ENCODE measurements at places on chromosomes 2 and 18.

- no peak for DNase-seq
Measured at GRCh38 chr2:189885368-189885767, 101.1 kb downstream of the PMS1 start.

DNA sequence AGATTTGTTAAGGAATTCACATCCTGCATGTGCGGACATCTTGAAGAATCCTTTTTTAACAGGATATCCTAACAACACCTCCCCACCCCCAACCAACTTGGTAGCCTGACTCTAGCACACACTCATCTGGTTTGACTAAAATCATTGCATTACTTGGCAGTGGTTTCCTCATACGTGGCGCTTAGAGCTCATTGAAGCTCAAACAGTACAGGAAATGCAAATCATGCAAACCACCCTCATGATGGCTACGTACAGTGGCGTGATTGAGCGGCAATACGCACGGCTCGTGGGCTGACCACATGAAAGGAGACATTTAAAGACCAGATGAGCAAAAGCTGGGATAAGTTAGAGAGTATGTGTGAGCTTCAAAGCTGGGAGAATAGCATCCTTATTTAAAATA, 336.2 kb downstream of the ZEB2 start:
- DNase-seq, result peak; percentile 49

DNA sequence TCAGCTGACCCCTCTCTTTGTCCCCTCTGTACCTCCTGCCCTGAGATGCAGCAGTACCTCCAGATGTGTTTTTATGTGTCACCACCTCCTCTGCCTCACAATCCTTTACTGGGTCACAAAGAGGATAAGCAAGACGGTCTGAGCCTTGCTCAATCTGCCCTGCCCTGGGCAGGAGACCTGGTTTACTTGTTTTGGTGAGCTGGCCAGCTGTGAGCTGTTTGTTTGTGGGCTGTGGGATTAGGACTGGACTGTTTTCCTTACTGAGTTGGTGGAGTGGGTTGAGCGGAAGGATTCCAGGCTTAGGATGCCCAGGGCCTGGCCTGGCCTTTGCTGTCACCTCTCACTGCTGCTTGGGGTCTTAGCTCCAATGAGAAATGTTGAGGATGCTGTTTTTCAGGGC, 299.5 kb downstream of the SRBD1 start:
- no peak for DNase-seq

DNA sequence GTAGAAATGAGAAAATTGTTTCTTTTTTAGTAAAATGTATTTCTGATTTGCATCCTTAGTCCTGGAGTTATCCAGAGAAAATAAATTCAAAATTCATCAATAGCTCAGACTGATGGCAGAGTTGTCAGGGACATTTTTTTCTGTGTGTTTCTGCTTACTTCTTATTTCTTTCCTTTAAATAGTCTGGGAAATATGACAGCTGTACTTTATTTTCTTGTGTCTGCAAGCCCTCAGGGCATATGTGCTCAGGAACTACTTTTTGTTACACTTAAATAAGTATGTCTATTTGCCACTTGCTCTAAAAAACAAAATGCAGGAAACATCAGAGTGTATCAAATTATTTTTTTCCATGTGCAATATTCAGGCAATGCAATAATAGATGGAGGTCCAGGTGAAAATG, 126.8 kb upstream of the UNC80 start:
- DNase-seq, result no peak

DNA sequence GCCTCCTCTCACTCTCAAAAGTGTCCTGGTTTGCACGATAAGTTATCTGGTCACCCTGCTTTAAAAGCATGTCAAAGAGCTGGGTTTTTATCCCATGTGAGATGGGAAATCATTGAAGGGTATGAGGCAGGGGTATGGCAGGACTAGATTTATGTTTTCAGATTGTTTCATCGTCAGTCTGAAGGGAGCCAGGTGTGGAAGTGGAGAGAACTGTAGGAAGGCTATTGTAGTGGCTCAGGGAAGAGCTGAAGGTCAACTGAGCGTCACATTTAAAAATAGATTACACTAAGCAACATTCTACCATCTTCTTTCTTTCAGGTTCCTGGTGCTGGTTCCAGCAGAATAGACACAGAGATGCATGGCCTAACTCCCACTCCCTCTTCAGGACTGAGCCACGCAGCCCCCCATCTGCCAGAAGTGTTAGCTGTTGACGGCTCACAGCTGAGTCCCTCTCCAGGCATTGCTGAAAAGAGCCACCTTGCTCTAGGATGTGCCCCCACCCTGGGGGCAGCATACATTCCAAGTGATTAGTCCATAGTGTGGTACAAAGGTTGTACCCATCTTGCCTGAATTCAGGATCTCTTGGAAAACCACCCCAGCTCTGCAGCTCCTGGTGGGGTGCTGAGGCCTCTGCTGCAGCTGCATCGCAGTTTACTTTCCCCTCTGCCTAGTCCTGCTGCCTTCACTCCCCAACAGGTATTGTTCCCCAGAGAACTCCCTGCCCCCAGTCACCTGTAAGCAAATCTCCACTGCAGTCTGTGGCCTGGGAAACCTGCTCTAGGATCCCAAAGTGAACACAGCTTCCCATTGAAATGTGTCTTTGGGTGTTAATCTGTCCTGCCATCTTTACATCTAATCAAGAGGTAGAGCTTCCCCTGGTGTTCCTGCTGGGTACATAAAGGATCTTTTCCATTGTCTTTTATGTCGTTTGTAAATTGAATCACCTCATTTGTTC, 79.5 kb upstream of the KLF7 start:
- no peak for DNase-seq

DNA sequence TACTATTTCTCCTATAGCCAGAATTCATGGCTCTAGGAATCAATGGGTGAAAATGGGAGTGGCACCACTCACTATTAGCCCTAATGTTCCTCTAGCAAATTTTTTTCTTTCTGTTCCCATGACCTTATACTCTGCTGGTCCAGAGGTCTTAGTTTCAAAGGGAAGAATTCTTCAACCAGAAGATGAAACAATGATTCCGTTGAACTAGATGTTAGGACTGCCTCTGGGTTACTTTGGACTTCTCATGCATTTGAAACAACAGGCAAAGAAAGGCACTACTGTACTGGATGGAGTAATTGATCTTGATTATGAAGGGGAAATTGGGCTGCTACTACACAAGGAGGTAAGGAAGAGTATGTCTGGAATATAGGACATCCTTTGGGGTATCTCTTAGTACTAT, 18.6 kb upstream of the ADCYAP1 start:
- DNase-seq, result no peak

DNA sequence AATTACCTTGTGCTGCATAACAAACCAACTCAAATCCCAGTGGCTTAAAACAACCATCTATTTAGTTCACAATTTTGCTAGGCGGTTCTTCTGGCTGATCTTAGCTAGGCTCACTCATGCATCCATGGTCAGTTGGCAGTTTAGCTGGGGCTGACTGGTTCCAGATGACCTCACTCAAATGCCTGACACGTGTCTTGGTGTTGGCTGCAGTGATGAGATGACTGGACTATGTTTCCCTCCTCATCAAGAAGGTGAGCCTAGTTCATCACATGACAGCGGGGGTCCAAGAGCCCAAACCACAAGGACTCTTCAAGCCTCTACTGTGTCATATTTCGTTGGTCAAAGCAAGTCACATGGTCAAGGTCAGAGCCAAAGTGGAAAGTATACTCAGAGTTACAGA, 42.7 kb upstream of the ACTR3 start:
- no peak for DNase-seq

DNA sequence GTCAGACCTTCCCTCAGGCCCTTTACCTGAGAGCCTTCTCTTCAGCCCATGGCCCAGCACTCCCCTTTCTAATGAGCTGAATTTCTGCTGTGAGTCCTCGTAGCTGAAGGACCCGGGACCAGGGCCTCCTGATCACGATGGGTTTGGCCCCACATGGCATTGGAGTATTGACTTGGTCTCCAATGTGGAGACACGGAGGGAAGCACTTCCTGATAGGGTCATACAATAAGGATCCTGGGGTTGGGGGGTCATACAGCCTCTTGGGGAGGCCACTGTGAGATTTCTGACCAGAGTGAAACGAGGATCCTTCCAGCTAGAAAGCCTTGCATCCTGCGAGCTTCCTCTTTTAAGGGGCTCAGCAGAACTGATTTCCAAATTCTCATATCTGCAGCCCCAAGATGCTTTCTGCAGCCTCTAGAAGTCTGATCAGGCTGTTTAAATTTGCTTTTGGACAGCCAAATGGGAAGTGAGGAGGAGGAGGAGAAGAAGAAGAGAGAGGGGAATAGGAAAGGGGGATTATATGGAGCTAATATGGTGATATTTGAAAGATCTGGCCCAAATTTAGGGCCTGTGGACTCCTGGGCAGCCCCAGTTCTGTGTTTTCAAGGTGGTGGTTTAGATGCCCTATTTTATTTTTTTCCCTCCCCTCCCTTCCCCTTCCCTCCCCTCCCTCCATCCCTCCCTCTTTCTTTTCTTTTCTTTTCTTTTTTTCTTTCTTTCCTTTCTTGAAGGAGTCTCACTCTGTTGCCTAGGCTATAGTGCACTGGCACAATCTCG, 38.9 kb downstream of the RHOB start:
- no peak for DNase-seq

- DNase-seq, result no peak
Measured at GRCh38 chr2:177598326-177599138, 206.0 kb downstream of the AGPS start.

DNA sequence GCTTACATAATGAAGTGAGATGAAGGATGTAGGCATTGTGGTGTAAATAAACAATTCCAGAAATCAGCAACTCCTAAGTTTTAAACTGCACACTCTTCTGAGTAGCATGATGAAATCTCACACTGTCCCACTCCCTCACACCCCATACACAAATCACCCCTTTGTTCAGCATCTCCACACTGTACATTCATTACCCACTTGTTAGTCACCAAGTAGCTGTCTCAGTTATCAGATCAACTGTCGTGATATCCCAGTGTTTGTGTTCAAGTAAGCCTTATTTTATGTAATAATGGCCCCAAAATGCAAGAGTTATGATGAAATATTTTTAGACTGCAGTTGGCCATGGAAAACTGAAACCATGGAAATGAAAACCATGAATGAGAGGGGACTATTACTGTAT, 135.7 kb downstream of the GRB14 start:
- DNase-seq, result no peak

DNA sequence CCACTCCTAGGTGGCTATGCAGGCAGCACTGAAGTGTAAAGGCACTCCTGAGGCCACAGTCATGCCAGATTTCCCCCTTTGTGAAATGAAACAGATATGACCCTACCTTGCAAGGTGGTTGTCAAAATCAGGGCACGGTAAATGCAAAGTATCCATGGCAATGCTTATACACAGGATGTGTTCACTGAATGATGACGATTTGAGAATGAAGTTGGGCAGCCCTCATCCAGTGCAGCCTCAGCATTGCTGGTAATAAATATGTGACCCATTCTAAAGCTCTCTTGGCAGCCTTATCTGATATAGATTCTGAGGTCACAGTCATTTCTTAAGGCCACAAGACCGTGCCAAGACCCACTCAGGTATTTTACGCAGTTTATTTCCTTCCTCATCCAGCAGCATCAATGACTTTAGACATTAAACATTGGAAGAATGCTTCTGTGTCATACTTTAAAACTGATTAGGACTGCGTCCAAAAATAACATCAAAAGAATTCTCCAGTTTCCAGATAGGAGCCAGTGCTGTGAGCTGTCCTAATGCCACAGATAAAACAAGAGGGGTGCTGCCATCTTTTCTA, 125.5 kb upstream of the SERTAD2 start:
- no peak for DNase-seq

- no peak for DNase-seq
Measured at GRCh38 chr2:206488623-206489022, 45.3 kb downstream of the ADAM23 start.

DNA sequence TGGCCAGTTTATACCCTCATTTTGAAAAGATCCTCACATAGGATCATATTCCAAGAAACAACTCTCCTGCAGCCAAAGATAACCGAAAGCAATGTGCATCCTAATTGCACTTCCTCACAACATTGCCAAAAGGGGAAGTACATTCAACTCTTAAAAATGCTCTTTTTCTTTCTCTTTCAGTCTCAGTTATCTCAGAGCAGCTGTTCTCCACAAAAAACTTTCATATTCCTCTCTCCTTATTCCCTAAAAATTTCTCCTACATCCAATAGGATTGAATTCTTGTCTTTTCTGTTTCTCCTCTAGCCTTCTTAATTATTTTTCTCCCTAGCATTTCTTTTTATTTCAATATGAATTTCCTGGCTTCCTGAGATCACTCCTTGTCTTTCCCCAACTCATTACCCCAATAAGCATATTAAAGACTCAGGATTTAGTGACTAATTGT, 7.4 kb upstream of the VRK2 start:
- DNase-seq, result no peak

All from stimulated activated CD8-positive, alpha-beta memory T cell treated with anti-CD3 and anti-CD28 coated beads, Interleukin-12 subunit alpha, Interleukin-12 subunit beta, amount 100 ng/mL, for 1 hour (primary cell).